ENCODE measurements at places on chromosomes 3 and 15. TPM values are rescaled to one million over a fixed set of nuclear protein-coding genes. Genes with fewer than 3 reads are reported as not detected.

SLC12A8 gene
- total RNA-seq = 1.6 TPM

DAZL gene
- 0.37 TPM for total RNA-seq

EXD1 gene
- not detected for total RNA-seq

CAPN3 gene
- 1.5 TPM for total RNA-seq

PCOLCE2 gene
- 28.0 TPM for total RNA-seq

SPESP1 gene
- total RNA-seq = 8.8 TPM

SENP7 gene
- total RNA-seq = 8.8 TPM

LEKR1 gene
- 2.2 TPM for total RNA-seq

BMF gene
- under 0.01 TPM for total RNA-seq

GOLGA6L10 gene
- total RNA-seq = 0.20 TPM

IMPG2 gene
- 0.20 TPM for total RNA-seq

ANO10 gene
- total RNA-seq = 25.6 TPM

TMEM158 gene
- 26.8 TPM for total RNA-seq

VEPH1 gene
- total RNA-seq = 35.4 TPM

GLDN gene
- total RNA-seq = 0.37 TPM

FAM107A gene
- not detected for total RNA-seq

CPLX3 gene
- total RNA-seq = not detected

ADPRH gene
- total RNA-seq = 2.7 TPM

RAB6B gene
- total RNA-seq = 0.37 TPM

TMEM266 gene
- not detected for total RNA-seq

AP3B2 gene
- total RNA-seq = under 0.01 TPM

CCDC33 gene
- not detected for total RNA-seq

ADAMTS17 gene
- total RNA-seq = 0.73 TPM

C3orf80 gene
- 0.20 TPM for total RNA-seq

CHCHD6 gene
- 10.3 TPM for total RNA-seq
